ENCODE measurements at places on chromosomes 16 and 17.

- no peak for DNase-seq
Measured at GRCh38 chr17:62162898-62163297, 97.8 kb upstream of the MED13 start.

GRCh38 chr17:73256220-73256619 is 5.5 kb downstream of the CPSF4L start:
- no peak for DNase-seq

DNA sequence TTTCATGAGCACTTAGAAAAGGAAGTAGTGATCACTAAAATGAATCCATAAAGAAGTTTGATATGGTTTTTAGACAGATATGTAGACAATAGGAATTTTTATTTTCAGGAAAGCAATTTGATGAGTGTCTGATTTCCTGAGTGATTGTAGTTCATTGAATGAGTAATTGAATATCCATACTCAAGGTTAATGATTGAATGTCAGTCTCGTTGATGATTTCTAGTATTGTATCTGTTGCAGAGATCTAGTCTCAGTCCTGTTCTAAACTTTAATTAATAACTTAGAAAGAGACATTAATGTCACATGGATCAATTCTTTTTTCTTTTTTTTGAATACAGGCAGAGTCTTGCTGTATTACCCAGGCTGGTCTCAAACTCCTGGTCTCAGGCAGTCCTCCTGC is 78.3 kb downstream of the NLK start:
- DNase-seq: no peak

DNA sequence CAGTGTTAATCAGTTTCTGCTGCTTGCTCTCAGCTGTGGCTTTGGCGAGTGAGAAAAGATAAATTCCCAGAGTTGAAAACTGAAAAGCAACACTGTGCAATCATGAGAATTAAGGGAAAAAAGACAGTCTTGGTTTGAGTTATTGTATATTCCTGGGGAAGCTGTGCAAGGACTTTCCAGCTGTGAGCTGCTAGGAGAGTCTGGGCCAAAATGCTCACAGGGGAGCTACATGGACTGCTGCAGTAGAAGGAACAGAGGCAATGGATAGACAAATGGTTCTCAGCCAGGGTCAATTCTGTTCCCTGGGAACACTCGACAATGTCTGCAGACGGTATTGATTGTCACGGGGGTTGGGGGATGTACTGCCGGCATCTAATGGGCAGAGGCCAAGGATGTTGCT is 102.0 kb upstream of the ADAMTS18 start:
- DNase-seq: no peak

Data from stimulated activated CD4-positive, alpha-beta T cell treated with anti-CD3 and anti-CD28 coated beads, TNF-alpha, amount 100 ng/mL, for 4 hours (primary cell).